ENCODE measurements at places on chromosomes 3 and 15.

DNA sequence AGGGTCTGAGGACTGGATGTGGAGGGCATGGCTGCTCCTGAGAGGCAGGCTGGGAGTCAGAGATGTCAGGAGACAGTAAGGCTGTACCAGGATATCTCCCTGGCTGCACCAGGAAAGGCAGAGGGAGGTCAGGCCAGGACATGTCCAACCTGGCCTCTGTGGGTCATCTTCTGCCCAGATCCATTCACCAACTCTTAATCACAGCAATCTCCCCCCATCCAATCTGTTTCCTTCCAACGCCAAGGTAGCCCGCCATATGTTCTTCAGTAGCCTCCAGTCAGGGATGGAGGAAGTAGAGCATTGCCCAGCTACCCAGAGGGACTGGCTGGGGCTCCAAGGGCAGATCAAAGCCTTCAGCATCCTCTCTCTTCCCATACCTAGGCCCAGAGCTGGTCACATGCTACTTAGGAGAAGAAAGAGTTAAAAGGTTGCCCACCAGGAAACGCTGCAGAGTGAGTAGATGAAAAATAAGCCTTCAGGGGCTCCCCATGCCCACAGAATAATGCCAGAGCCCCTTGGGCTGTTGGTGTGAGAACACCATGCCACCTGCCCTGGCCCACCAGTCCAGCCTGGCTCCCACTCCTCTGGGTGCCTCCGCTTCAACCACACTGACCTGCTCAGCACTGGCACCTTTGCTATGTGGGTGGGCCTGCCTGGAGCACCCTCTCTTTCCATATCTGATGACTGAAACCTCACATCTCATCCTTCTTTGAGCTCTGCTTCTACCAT is 176.8 kb downstream of the MEGF11 start:
- DNase-seq: no peak

DNA sequence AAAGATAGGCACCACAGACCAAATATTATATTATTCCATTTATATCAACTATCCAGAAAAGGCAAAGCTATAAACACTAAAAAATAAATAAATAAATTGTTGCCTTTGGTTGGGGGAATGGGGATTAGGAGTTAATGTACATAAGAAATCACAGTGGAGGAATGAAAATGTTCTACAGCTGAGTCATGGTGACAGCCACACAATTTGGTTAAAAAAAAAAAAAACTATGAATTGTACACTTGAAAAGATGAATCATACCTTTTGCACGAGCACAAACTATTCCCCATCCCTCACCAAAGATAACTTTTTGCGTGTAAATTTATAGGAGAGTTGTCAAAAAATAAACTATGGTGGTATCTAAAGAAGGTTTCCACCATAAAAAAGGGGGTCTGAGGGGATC is 103.2 kb downstream of the TBC1D5 start:
- no peak for DNase-seq

GRCh38 chr3:189099505-189100290 is 72.1 kb upstream of the TPRG1 start:
- DNase-seq: no peak

DNA sequence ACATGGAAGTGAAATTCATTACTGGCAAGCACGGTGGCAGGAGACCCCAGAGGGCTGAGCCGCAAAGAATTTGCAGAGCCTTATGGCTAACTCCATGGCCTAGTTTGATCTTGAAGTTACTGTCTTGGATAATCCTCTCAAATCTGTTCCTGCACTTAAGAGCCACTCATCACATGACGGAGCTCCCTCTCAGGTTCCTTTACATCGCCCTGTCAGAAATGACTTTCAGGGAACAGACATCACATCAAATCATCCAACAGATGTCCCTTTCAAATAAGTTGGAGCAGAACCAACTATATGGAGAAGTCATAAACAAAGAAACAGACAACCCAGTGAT is 328.8 kb upstream of the THBS1 start:
- DNase-seq: no peak

GRCh38 chr3:178593786-178594185 is 57.5 kb downstream of the KCNMB2 start:
- no peak for DNase-seq

DNA sequence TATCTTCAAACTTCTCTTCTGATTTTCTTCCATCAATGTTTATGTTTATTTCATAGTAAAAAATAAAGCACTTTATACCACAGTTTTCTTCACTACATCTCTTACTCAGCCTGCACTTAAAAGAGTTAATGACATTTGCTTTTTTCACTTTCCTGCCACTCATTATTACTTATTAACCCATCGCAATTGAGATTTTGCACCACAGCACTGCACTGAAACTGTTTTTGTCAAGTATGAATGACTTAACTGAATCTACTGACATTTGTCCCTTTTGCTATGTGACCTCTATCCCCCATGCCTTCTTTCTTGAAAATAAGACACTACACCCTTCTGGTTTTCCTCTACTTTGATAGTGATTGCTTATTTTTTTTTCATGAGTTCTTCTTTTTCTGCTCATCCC is 739.7 kb upstream of the DPPA4 start:
- DNase-seq: no peak

All from cortex of kidney (tissue), 1 donor.